H9 (cell line): ENCODE measurements at places on chromosomes 13 and 19. TPM values are rescaled to one million over a fixed set of nuclear protein-coding genes. Genes with fewer than 3 reads are reported as not detected.

GRCh38 chr19:41323430-41324125 lies 13.6 kb downstream of the CCDC97 start:
- peaks cover 49% of the 10 kb centered on the region for H3K36me3 ChIP-seq
- H3K27ac ChIP-seq: no peak overlapping the region
- H3K4me1 ChIP-seq: peaks cover 12% of the 10 kb centered on the region; the same call in 1 of the 2 replicates
- no peaks in the 10 kb centered on the region for H3K27me3 ChIP-seq
- H3K4me3 ChIP-seq: no peak overlapping the region; the same call in 1 of the 2 replicates

DNA sequence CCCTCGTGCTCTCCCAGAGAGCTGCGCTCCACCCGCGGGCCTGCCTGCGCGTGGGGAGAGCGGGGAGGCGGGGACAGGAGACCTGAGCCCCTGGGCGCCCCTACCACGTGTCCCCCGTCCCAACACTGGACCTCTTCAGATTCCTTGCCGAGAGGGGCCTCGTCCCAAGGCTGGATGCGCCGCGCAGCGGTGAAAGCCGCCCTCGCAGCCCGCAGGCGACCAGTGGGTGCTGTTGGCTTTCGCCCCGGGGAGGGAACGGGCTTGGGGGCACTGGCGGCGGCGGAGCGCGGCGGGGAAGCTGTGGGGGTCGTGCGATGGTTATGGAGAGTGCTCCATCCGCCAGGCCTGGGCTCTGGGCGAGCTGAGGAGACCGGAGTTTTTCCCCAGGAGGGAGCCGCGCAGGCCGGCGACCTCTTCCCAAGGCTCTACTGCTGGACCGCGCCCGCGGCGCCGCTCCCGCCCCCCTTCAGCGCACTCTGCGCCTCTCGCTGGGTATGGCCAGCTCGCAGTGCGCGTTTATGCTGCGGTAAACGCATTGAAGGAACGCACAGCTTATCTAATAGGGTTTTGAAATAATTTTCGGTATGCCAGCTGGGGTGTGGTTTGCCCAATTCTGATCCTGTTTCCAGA lies 17.2 kb upstream of the RNF17 start:
- peak; percentile 72 for DNase-seq
- H3K4me3 ChIP-seq: peak overlapping the region; percentile 86
- H3K36me3 ChIP-seq: no peaks in the 10 kb centered on the region; the same call in 1 of the 2 replicates
- no peaks in the 10 kb centered on the region for H3K4me1 ChIP-seq

The POSTN gene
- 0.33 and 0.46 TPM in 2 replicates for total RNA-seq

DNA sequence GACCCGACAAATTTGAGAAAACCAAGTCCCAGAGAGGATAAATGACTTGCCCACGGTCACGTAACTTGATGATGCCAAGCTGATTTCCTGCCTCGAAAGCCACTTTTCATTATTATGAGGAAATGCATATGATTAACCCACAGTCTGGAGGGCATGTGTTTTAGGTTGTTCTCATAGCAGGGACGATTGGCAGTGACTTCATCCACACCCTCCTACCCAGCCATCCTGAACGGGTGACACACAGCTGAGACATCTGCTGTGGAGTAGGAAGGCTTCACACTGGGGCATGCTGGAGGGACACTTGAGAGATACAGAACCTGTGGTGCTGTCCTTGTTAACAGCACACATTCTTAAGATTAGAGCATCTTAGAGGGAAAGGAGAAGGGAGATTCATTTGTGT lies 65.4 kb upstream of the WDFY2 start:
- H3K27ac ChIP-seq: no peak overlapping the region
- peaks cover 3% of the 10 kb centered on the region; the same call in 2 of the 3 replicates for H3K36me3 ChIP-seq
- H3K27me3 ChIP-seq: no peaks in the 10 kb centered on the region
- no peak overlapping the region for H3K4me3 ChIP-seq
- no peaks in the 10 kb centered on the region for H3K4me1 ChIP-seq

DNA sequence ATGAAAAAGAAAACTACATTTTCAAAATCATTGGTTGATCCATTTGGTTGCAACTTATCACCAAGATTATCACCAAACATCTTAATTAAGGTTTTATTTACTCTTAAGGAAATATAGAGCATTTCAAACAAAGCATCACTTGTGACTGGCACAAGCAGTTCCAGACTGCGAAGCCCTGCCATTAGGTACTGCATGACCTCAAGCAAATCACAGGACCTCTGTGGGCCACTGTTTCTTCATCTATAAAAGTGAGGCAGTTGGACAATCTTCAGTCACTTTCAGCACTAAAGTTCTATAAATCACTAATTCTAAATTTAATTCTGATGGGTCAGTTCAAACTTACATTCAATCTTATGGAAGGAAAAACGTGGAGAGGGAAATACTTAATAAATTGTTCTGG lies 2.0 kb downstream of the ELF1 start:
- no peaks in the 10 kb centered on the region for H3K36me3 ChIP-seq
- H3K4me3 ChIP-seq: no peak overlapping the region
- H3K27me3 ChIP-seq: no peaks in the 10 kb centered on the region
- peaks cover 2% of the 10 kb centered on the region; the same call in 1 of the 2 replicates for H3K4me1 ChIP-seq
- H3K27ac ChIP-seq: no peak overlapping the region
- DNase-seq: no peak

GRCh38 chr13:42607546-42607945 lies 33.6 kb downstream of the TNFSF11 start:
- no peaks in the 10 kb centered on the region for H3K4me1 ChIP-seq
- H3K27me3 ChIP-seq: no peaks in the 10 kb centered on the region
- H3K4me3 ChIP-seq: no peak overlapping the region
- H3K27ac ChIP-seq: no peak overlapping the region

The HIF3A gene
- 31.5 and 31.9 TPM in 2 replicates for total RNA-seq

GRCh38 chr19:12868540-12869112 lies 12.6 kb downstream of the DNASE2 start:
- H3K4me1 ChIP-seq: peaks cover 3% of the 10 kb centered on the region; the same call in 1 of the 2 replicates
- H3K36me3 ChIP-seq: peaks cover 41% of the 10 kb centered on the region
- H3K27ac ChIP-seq: no peak overlapping the region
- peak; percentile 71 for DNase-seq
- peak overlapping the region; percentile 77; the same call in 2 of the 3 replicates for H3K4me3 ChIP-seq
- H3K27me3 ChIP-seq: no peaks in the 10 kb centered on the region

GRCh38 chr19:46287585-46287984 lies 9.3 kb upstream of the HIF3A start:
- H3K4me1 ChIP-seq: no peaks in the 10 kb centered on the region
- H3K27me3 ChIP-seq: no peaks in the 10 kb centered on the region
- no peak overlapping the region for H3K27ac ChIP-seq
- H3K4me3 ChIP-seq: no peak overlapping the region

The C19orf73 gene
- total RNA-seq: 0.72 and 1.1 TPM in 2 replicates

The ELANE gene
- total RNA-seq: not detected in 2 replicates

The MRPL4 gene
- total RNA-seq: 96.7 and 99.3 TPM in 2 replicates

GRCh38 chr13:74550039-74550438 lies 415.8 kb upstream of the KLF12 start:
- H3K27ac ChIP-seq: no peak overlapping the region
- H3K27me3 ChIP-seq: no peaks in the 10 kb centered on the region
- no peaks in the 10 kb centered on the region for H3K36me3 ChIP-seq

The ZNF253 gene
- total RNA-seq: 47.7 and 51.0 TPM in 2 replicates

DNA sequence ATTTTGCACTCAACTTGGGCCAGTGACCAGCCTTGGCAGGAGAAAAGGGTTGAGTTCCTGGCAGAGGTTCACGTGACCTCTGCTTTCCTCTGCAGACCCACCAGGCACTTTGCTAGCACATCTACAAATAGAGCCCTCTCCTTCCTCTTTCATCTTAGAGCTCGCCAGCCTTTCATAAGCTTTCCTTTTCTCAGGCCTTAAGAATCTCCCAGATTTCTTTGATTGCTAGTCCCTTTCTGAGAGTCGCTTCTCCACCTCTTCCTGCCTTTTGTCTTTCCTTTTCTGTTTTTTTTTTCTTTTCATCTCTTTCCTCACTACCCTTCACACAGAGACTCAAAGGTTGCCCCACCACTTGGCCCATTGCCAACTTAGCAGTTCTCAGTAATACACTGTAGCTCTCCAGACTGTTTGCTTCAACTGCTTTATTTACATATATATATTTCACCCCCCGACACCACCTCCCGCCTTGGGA lies 375.7 kb upstream of the SPRY2 start:
- peaks cover 3% of the 10 kb centered on the region; the same call in 1 of the 2 replicates for H3K4me1 ChIP-seq
- no peak overlapping the region for H3K4me3 ChIP-seq
- no peak overlapping the region for H3K27ac ChIP-seq
- no peaks in the 10 kb centered on the region for H3K36me3 ChIP-seq

The SKA3 gene
- 59.3 and 61.8 TPM in 2 replicates for total RNA-seq

- no peak for DNase-seq
- H3K27ac ChIP-seq: no peak overlapping the region
- H3K27me3 ChIP-seq: no peaks in the 10 kb centered on the region
- H3K4me1 ChIP-seq: no peaks in the 10 kb centered on the region
These were observed 22.2 kb downstream of the AP2S1 start for GRCh38 chr19:46828484-46828883.

DNA sequence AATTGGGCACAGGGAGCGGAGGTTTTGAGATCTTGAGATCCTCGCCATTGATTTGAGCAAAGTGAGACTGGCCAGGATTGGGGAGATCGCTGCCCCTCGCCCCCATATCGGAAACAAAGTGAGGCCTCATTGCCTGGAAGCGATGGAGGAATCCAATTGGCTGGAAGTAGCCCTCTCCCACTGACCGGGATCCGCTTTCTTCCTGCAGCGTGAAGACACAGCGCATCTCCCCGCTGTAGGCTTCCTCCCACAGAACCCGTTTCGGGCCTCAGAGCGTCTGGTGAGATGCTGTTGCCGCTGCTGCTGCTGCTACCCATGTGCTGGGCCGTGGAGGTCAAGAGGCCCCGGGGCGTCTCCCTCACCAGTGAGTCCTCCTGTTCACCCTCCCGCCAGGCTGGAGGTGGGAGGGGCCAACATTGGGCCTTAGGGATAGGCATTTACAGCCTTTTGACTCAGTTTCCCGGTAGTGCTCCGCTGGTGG lies 438 bp downstream of the PRKCSH start:
- peaks cover 3% of the 10 kb centered on the region; the same call in 1 of the 2 replicates for H3K4me1 ChIP-seq
- H3K4me3 ChIP-seq: peak overlapping the region; percentile 100
- no peak overlapping the region for H3K27ac ChIP-seq
- H3K36me3 ChIP-seq: peaks cover 46% of the 10 kb centered on the region

The TNNT1 gene
- 124 and 127 TPM in 2 replicates for total RNA-seq
